SHP77 (cell line): ENCODE measurements at places on chromosomes 4 and X.

DNA sequence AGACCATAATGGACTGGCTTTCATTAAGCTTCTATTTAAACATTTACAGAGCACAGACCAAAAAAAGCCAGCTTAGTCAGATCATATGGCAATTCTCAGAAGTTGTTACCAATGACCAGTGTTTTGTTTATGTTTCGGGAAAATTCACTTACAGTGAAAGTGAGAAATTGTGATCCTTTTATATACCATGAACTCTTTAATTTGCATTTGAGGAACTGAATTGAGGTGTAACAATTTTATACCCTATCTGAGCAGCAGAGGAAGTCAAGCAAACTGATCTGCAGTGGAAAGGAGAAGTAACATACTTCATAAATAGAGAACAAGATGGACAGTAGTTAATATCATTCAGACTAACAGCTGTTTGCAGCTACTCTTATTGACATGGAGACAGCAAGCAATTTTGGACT lies 97.1 kb downstream of the TMA16 start:
- DNase-seq = no peak

DNA sequence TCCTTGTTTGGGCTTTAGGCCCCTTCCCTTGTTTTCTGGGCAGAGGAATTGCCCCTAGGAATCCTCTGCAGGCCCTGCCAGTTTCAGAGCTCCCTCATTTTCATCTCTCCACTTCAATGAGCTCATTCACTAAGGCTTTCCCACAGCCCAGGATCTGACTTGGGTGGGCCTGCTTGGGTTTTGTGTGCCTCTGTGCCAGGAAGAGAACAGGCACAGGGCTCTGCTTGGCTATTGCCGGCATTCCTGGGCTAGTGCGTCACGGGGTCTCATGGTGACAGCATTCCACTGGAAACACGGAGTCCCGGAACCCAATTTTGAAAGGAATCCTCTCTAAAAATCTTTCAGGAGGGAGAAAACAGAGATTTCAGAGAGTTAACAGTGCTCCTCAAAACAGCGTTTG lies 150.5 kb downstream of the VCX3A start:
- DNase-seq = no peak

GRCh38 chr4:141642711-141643110 lies 6.3 kb downstream of the IL15 start:
- DNase-seq = no peak

GRCh38 chr4:17650406-17650805 lies 36.0 kb downstream of the MED28 start:
- DNase-seq = no peak

DNA sequence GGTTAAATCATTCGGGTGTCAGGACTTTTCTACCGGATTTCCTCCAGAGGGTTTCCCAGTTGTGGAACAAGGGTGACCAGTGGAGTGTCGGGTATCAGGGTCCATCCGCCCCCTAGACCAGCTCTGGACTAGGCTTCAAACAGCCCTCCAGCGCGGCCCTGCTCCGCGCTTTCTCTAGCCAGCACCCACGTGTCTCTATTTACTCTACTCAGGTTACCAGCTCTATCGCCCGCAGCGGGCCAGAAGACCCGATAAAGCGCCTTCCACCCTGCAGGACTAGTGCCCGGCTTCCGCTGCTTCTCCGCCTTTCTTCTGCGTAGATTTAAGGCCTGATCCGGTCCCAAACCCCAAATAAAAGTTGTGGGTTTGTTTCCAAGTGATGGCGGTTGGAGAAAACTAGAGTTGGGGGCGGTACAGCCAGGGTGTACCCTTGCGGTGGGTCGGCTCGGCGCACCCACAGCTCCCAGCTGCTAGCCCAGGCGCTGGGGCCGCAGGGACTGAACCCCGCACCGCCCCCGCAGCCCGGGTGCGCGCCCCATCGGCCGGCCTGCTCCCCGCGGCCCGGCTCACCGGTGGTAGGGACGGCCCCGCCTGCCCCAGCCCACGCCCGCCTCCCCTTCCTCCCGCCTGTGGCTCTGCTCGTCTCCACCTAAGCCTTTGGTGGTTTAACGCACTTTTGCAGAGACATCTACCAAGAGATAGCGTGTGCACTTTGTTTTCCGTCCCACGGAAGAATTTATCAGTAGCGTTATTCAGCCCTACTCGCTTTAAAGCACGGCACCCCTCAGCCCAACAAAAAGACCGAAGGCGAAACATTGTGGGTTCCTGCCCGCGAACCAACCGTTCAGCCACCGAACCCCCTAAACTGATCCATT lies 2.1 kb downstream of the LEF1 start:
- DNase-seq = peak; percentile 14

DNA sequence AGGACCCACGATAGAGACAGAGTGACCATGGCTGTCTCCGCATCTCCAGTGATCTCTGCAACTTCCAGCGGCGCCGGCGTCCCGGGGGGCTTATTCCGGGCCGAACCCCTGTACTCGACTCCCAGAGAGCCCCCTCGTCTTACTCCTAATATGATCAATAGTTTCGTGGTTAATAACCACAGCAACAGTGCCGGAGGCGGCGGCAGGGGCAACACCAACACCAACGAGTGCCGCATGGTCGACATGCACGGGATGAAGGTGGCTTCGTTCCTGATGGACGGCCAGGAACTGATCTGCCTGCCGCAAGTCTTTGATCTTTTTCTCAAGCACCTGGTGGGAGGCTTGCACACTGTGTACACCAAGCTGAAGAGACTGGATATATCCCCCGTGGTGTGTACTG lies 343 bp downstream of the DACH2 start:
- DNase-seq = no peak

DNA sequence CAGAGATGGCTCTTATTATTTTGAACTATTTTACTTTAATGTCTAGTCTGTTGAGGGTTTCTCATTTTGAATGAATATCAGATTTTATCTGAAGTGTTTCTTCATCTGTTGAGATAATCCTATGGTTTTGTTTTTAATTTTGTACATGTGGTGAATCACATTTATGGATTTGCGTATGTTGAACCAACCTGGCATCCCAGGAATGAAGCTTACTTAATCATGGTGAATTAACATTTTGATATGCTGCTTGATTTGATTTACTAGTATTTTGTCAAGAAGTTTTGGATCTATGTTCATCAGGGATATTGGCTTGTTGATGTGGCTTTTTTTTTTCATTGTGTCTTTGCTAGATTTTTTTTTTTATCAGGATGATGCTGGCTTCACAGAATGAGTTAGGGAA lies 2390.9 kb downstream of the PCDH7 start:
- DNase-seq = no peak

- DNase-seq = no peak
These were observed 928.3 kb downstream of the GLUD2 start for GRCh38 chrX:121975671-121976070.
